ENCODE measurements at places on chromosomes 1 and 21. TPM values are rescaled to one million over a fixed set of nuclear protein-coding genes. Genes with fewer than 3 reads are reported as not detected.

The PWP2 gene
- total RNA-seq: 1.4 TPM

The TAS1R3 gene
- total RNA-seq: not detected

The NPHS2 gene
- not detected for total RNA-seq

The TNNI3K gene
- 6.9 TPM for total RNA-seq

The MCOLN3 gene
- 5.6 TPM for total RNA-seq

The ADAM30 gene
- not detected for total RNA-seq

The HRNR gene
- not detected for total RNA-seq

The VANGL2 gene
- total RNA-seq: 3.4 TPM

The RGS16 gene
- 2.8 TPM for total RNA-seq

The HSD3B2 gene
- total RNA-seq: not detected

The FTCD gene
- total RNA-seq: not detected

The OXCT2 gene
- 2.0 TPM for total RNA-seq

The UMODL1 gene
- total RNA-seq: not detected

The RNU1-3 gene
- total RNA-seq: under 0.01 TPM

GRCh38 chr1:3135073-3135702 lies 66.2 kb downstream of the PRDM16 start:
- no peak for DNase-seq

DNA sequence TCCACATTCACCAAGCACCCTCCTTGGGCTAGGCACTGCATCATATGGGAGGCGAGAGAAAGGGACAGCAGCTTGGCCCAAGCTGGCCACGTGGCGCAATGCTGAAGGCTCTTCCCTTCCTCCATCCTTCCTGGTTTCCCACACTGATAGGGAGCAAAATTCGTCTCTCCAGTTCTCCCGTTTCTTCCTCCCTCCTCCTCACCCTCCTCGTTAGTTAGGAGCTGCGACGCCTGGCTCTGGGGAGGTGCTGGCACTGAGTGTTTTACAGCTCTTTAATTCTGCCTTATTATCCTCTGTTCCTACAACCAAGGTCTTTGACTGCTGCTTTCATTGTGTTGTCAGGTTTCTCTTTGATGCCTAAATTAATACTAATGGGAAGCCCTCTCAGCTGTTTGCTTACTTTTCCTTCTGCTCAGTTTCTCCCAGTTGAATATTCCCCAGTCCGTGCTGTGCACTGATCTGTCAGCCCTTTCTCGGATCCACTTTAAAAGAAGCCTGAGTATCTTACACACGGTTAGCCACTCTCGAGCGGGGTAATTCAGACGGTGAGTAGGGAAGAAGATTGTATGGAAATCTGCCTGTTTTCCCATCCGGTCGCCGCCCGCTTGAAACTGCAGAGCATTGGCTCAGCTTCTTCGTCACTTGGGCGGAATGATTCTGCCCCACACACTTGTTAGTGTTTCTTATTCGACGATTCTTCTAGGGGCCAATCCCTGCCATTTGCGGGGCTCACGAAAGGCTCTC lies 56.2 kb upstream of the SMYD2 start:
- no peak for DNase-seq

DNA sequence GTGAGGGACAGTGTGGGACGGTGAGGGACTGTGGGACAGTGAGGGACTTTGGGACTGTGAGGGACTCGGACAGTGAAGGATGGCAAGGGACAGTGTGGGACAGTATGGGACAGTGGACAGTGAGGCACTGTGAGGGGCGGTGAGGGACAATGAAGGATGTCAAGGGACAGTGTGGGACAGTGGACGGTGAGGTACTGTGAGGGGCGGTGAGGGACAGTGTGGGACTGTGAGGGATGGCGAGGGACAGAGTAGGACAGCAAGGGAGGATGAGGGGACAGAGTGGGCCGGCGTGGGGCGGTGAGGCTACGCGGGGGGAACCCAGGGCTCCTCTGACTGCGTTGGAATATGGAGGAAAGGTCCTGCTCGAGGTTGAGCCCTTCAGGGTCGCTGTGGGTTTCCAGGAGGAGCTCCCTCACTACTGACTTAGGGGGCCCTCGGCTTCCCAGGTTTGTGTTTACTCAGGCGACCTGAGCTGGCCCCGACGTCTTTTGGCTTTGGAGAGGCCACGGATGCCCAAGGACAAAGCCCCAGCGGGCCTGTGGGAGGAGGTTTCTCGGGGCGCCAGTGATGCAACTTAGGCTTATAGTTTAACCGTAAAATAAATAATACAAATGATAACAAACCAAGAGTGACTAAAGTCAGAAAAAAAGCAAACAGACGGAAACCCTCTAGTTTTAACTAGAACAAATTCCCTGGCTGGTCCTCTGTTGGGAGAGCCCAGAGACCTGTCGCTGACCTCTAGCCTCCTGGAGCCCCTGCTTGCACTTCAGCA lies 1.1 kb upstream of the ERRFI1 start:
- peak; percentile 79 for DNase-seq

GRCh38 chr1:166489670-166490436 lies 323.1 kb upstream of the FAM78B start:
- DNase-seq: peak; percentile 62

- DNase-seq: no peak
Observed at GRCh38 chr1:207021139-207021861, 11.3 kb downstream of the C1orf116 start.

DNA sequence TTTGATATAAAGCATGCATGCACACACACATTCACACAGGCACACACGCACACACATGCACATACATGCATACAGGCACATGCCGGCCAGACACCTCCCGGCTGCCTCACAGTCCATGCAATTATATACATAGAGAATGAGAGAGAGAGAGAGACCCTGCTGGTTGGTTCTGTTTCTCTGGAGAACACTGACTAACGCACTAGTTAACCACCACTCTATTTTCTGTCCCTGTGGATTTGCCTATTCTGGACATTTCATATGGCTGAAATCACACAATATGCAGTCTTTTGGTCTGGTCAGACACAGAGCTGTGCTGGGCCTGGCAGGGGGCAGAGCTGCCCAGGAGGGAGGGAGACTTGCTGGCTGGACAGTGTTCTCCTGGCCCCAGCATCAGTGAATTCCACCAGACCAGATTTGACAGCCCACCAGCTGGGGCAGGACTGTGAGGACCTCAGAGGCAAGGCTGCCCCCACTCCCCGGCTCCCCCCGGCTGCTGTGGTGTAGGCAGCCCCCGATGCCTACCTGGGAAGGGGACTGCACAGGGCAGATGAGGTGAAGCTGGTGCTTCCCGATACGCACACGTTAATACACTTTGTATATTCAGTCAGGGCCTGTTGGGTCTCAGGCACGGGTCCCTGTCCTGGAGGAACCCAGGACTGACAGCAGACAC lies 152.2 kb downstream of the NPHP4 start:
- DNase-seq: no peak

DNA sequence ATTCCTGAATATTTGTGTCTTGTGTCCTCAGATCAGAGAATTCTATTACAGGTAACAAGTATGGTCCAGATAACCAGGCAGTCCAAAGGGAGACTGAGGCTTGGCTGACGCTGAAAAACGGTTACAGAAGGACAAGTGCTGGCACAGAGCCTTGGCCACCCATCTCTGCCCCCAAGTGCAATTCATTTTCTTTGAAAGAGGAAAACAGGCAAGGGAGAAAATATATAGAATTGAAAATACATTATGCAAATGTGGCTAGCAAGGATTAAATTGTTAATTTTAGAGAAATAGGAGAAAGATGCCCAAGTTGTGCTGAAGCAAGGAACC lies 1.2 kb downstream of the SORT1 start:
- no peak for DNase-seq

- peak; percentile 61 for DNase-seq
Observed at GRCh38 chr1:234970401-234970730, 158.3 kb downstream of the TOMM20 start.

GRCh38 chr1:150529017-150529416 lies 13.5 kb downstream of the FALEC start:
- no peak for DNase-seq

DNA sequence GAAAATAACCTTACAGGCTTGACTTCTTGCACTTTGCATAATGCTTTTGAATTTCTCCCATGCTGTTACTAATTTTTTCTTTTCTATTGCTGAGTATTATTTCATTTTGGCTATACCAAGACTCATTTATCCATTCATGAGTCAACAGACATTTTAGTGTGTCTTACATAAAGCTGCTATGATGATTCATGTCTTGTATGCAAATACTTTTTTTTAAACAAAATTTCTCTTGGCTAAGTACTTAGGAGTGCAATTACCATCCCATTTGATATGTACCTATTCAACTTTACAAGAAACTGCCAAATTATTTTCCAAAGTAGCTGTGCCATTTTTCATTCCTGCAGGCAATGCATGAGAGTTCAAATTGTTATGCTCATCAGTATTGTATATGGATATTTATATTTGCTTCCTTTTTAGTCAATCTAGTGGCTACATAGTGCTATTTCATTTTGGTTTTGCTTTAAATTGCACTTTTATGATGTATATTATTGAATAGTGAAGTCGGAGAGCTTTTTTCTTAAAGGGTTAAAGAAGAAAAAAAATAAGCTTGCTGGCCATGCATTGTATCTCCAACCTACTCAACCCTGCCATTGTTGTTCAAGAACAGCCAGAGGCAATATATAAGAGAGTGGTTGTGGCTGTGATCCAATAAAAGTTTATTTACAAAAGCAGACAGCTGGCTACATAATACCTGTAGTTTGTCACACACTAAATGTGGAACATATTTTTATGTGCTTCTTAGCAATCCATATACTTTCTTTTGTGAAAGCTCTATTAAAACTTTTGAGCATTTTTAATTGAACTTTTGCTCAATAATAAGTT lies 862.8 kb downstream of the KCNT2 start:
- no peak for DNase-seq

DNA sequence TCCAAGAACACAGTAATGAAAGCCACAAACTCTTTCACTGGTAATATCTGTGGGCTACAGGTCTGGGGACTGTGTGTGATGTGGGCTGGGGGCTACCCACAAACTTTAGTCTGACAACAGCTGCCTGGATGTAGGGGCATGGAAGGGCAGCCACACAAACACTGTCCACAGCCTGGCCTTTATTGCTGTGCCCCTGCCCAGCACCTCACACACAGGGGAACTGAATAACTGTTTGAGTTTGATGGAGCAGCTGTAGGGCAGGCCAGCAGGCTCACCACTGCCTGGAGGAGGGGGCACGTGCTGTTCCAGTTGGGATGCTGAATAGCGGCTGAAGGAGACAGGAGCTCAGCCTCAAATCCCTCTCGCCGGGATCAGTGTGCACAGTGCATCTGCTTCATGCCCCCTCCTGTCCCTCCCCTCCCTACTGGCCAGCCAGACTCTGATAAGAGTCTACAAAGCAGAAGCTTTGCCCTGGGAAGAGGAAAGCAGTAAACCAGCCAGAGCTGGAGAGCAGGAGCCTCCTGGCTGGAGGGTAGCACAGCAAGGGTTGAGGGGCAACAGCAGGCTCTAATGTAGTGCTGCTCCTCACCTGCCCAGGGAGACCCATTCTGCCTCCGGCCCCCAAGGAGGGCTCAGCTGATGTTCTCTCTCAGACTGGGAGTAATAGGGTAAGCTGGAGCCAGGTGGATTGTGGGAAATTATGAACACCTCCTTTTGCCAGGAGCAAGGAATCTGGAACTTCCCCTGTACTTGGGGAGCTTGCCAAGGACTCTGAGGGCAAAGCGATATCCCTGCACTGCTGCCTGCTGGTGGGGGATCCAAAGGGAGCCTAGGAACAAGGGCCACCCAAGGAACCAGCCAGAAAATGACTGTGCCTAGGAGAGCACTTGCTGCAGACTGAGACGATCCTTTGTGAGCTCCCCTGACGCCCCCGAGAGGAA lies 70.2 kb upstream of the GOLT1A start:
- peak; percentile 59 for DNase-seq

Data from sigmoid colon (tissue), 7 donors.